ENCODE measurements at places on chromosomes 3 and 15.

- no peak for DNase-seq
Measured at GRCh38 chr3:110165370-110165743, 828.0 kb upstream of the DPPA4 start.

DNA sequence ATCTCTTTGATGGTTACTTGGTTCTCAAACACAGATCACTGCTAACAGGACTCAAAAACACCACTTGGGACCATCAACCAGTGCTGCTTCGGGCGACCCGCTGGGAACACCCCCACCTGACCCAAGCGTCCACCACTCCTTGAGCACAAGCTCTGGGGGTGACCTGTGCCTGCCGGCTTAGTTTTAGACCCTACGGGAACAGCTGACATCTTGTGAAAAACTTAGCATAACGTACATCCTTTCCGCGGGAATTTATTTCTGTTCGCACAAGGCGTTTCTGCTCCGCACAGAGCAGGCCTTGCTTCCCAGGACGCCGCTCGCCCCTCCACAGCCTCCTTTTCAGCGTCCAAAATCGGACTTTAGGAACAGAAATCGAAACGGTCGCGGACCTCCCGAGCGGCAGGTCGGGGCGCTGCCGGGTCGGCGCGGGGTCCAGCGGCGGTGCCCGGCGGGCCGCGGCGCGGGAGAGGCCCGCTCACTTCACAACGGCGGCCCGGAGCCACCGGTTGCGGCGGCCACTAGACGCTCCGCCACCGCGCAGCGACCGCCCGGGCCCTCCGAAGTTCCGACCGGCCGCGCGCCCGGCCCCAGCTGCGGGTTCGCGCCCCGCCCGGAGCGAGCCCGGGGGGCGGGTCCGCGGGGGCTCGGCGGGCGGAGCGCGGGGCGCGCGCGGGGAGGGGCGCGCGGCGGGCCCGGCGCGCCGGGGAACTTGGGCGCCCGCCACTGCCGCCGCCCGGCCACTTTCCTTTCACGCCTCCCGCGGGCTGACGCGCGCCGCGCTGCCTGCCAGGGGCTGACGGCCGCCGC is 959 bp downstream of the SFMBT1 start:
- DNase-seq, result peak; percentile 94

- DNase-seq, result no peak
Measured at GRCh38 chr3:66625505-66626216, 124.8 kb upstream of the LRIG1 start.

- DNase-seq, result no peak
Measured at GRCh38 chr3:175965036-175965435, 1105.9 kb downstream of the NAALADL2 start.

DNA sequence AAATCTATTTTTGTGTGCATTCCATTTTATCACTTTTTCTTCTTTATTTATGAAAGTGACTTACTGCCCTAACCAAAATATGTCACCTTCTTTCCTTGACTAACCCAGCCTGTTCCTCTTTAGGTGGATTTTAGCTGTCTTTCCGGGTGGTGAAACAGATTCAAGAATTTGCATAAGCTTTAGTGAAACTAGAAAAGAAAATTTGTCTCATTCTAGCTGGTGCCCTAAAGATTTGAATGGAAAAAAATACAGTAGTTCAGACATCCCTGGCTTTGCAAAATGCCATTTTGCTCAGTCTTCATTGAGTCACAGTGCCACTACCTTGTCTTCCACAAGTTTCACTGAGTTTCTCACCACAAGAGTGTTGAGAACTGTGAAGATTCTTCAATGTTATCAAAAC is 28.2 kb upstream of the CCDC50 start:
- DNase-seq, result no peak

GRCh38 chr15:99016680-99017321 is 9.2 kb upstream of the PGPEP1L start:
- no peak for DNase-seq

DNA sequence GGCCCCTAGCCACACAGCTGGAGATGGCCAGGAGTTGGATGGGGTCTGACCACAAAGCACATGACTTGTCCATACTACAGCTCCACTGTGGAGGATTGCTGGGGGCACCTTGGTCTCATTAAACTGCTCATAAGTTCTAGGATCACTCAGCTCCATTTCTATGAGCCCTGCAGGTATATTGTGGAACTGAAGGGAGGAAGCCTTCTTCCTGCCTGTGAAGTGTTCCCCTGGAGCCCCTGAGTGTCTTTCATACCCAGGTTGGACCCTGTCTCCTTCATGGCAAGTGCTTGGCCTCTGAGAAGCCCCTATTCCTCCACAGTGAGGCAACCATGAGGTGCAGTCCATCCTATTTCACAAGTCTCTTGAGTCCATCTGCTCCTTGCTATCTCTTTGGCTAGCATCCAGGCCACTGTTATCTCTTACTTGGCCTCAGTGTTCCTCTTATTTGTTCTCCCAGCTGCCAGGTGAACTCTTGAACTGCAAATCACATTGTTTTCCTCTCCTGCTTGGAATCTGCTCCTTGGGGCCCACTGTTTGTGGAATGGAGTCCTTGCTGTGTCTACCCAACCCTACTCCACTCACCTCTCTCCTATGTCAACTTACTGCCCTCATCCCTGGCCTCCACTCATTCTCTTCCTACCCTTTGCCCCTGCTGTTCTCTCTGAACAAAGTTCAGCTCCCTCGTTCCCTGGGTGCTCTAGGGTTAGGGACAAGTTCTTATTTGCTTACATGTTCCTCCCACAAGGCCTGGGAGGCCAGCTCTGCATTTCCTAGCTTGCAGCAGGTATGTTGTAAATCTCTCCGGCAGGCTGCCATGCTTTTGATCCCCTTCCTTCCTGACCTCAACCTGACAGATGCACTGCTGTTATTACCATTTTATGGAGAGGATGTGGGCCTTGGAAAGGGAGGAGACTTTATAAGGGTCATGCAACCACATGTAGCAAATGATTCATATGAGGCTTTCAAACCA is 1.2 kb downstream of the ACOX2 start:
- DNase-seq, result no peak

DNA sequence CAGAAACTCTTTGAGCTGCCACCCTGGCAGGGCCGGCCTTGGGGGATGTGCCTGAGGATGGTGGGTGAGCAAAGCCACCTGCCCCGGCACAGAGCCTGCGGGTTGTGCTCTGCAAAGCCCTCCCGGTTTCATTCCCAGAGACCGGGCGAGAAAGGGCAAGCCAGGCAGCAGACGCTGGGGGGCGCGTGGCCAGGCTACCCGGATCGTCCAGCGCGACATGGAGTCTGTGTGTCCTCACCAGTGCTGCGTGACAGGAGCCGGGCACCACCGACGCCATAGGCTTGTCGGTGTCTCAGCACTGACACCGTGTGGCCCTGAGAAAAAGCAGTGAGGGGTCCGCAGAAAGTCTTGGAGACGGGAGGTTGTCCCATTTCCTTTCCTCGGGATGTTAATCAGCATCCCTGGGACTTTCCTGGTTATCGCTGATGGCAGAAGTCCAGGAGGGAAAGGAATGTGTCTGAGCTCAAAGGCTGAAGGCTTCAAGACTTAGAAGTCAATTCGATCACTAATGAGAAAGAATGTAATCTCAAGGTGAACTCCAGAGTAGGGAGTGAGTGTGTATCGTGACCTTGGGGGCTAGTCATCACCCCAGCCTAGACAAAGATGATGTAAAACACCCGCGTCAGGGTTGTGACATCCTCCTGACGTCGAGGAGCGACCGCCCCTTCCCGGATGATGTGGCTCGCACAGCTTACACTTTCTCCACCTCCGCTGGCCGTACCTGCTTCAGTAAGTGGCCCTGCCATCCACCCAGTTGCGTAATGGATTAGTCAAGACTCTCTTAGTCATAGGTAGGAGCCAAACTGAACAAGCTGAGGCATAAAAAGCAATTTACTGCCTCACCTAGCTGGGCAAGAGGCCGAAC is 36.3 kb upstream of the PLA2G4E start:
- DNase-seq, result peak; percentile 83

GRCh38 chr3:52185837-52186236 is 12.1 kb upstream of the ALAS1 start:
- no peak for DNase-seq

GRCh38 chr3:106213954-106214353 is 345.1 kb upstream of the CBLB start:
- no peak for DNase-seq

DNA sequence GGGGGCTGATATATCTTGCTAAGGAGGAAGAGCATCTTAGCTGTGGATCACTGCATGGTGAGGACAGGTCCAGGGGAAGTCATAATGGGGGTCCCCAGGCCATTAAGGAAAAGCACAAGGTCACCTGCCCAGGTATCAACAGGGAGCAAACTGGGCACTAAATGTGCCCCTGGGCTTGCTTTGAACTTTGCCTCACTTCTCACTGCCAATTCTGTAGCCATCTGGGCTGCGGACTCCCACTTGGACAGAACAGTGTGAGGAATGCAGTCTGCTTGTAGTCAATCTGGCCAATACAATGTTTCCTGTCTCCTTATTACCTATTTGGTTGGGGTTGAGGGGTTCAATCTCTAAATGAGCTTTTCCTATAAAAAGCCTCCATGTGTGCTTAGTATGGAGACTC is 21.3 kb downstream of the ARRDC4 start:
- DNase-seq, result no peak

DNA sequence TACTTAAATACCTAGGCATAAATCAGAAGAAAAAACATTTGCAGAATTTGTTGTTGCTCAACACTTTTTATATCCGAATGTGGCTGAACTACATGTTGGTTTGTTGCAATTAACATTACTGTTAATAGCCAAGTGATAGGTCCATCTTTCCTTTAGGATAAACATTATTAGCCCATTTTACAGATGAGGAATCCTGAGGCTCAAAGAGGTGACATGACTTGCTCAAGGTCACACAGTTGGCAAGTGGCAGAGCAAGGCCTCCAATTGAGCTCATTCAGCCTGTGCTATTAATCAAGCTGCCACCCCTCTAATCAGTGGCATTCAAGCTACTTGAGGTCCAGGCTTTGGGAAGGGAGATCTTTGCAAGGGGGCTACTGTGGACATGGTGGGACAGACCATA is 125.8 kb upstream of the ATP2B2 start:
- DNase-seq, result no peak

DNA sequence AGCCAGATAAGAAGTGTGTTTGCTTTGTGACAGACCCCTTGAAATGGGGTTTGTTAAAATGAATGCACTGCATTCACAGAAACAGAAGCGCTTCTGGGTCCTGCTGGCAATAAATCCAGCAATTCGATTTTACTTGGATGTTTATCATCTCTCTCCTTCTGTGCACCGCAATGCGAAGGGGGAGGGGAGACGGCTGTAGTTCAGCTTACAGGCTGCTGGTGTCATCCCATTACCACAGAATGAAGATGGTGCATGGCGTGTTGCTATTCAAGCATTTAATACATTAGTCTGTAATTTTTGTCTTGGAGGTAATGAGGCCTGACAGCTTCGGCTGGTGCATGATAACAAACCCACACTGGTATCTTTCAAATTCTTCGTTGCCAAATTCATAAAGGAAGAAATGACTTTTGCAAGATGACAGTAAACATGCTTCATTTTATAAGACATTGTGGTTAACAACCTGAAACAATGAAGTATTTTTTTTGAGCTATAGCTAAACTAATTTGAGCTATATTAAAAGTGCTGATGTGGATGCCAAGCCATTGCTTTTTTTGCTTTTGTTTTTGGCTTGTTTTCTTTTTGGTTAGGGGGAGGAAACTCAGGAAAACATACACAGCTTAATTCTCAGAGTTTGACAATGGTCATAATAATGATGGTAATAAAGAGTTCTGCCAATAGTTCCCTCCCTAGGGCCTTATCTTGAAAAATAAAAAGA is 418.3 kb downstream of the OTOL1 start:
- peak; percentile 55 for DNase-seq

DNA sequence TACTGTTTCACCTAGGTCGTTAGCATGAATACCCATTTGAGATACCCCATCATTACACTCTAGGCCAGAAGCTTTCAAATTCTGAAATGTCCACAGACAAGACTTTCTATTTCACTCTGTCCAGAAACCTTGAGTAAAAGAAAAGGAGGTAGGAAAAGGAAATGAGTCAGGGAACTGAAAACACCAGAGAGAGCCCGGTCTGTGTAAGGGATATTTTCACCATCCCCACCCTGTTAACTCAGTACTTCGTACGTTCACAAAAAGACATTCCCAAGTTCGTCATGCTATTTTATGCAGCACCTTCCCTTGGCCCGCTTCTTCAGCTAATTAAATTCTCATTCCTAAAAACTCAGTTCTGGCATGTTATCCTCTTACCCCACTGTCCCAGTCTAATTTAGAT is 89.4 kb upstream of the SOX2 start:
- DNase-seq, result no peak

DNA sequence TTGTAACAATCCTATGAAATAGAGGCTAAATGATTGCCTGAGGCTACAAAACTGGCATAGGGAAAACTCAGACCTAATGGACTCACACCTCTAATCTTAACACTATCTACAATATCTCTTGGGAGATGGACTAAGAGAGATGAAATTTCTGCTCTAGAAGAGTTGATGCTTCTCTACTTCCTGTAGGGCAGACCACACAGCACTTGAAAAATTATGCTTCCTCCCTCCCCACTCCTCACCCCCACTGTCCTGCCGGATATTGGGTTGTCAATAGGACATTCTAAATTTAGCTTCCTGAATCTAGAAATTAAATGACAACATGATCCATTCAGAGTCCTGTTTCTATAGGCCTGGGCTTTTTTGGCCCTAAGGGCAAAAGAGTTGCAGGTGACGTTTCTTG is 295.6 kb downstream of the GAP43 start:
- DNase-seq, result no peak

- no peak for DNase-seq
Measured at GRCh38 chr3:182180654-182181385, 469.1 kb downstream of the SOX2 start.

- DNase-seq, result no peak
Measured at GRCh38 chr3:111723293-111724215, 128.4 kb upstream of the ZBED2 start.

- no peak for DNase-seq
Measured at GRCh38 chr15:33960549-33960935, 7.8 kb upstream of the CHRM5 start.

- no peak for DNase-seq
Measured at GRCh38 chr3:120438665-120439370, 12.0 kb downstream of the FSTL1 start.

- DNase-seq, result no peak
Measured at GRCh38 chr15:69869291-69869690, 228.4 kb downstream of the TLE3 start.

GRCh38 chr3:99286266-99286845 is 352.0 kb upstream of the COL8A1 start:
- no peak for DNase-seq

DNA sequence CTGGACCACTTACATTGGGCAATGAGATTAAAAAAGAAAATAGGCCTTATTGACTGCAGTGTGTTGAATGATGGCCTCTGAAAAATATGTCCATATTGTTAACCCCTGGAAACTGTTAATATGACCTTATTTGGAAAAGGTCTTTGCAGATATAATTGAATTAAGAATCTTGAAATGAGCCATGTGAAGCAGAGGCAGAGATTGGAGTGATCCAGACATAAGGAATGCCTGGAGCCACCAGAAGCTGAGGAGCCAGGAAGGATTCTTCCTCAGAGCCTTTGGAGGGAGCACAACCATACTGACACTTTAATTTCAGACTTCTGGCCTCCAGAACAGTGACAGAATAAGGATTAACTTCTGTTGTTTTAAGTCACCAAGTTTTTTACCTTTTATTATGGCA is 510.4 kb upstream of the AGTR1 start:
- no peak for DNase-seq
